ENCODE measurements at places on chromosomes 1 and 21.

DNA sequence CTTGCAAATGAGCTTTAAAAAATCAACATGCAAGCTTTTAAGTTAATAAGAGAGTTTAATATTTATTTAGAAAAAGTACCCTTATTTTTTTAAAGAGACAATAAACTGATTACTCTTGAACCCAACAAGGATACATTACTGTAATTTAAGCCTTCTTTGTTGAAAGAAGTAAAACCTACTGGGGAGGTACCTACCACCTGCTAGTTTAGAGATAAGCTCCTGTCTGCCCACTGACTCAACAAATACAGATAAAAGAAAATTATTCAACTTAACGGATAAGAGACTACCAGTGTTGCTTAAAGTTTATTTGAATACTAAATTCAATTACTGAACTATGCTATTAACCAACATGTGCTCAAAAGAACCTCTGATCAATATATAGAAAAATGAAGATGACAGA is 23.1 kb downstream of the USP24 start:
- DNase-seq, result no peak

GRCh38 chr21:35920436-35920835 is 139.9 kb downstream of the SETD4 start:
- DNase-seq, result no peak

GRCh38 chr1:206512058-206512850 is 4.9 kb downstream of the RASSF5 start:
- no peak for DNase-seq

DNA sequence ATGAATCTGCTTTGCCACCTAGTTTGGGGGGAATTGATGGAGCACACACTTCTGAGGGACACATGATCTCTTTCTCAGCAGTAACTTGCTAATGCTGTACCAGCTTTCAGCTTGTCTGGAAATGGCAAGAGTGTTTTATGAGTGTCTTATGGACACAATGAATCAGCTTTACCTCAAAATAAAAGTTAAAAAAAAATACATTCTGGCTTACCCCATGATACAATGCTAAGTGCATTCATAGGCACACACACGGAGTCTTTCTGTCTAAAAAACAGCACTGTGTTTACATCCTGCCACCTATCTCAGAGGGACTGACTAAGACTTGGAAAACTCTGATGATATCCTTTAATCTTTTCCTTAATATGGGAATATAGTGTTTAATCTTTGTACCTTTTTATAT is 455.5 kb upstream of the ADAMTS5 start:
- no peak for DNase-seq

GRCh38 chr1:212635141-212635631 is 26.6 kb downstream of the ATF3 start:
- DNase-seq, result no peak

- peak; percentile 75 for DNase-seq
These were observed 474.5 kb downstream of the PTPRC start for GRCh38 chr1:199113265-199113869.

- DNase-seq, result no peak
These were observed 515.8 kb downstream of the SMYD3 start for GRCh38 chr1:245991266-245991665.

- DNase-seq, result no peak
These were observed 196.1 kb downstream of the AMY1C start for GRCh38 chr1:103945774-103946173.

Data from stimulated activated CD4-positive, alpha-beta T cell treated with anti-CD3 and anti-CD28 coated beads, Interleukin-15, amount 100 ng/mL, for 24 hours (primary cell).